Activated T-cell treated with anti-CD3 and anti-CD28 coated beads for 1 hour (primary cell): ENCODE measurements at places on chromosomes 7 and 10.

GRCh38 chr7:48244864-48245271 lies 73.6 kb downstream of the ABCA13 start:
- DNase-seq = no peak

DNA sequence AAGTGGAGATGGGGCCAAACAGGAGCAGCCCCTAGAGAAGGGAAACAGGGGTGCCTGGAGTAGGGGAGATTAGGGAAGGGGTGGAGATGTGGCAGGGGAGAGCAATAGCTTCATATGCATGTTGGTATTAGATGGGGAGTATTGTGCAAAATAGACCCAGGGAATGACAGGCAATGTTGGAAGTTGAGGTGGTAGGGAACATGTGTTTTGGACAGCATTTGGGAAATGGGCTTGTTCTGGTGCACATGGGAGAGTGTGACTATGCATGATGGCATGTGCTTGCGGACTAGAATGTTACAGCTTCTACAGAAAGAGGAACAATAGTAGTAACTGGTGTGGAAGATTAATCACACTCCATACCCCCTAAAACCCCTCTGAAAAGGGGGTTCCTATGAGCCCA lies 10.4 kb downstream of the PAX2 start:
- DNase-seq = no peak

DNA sequence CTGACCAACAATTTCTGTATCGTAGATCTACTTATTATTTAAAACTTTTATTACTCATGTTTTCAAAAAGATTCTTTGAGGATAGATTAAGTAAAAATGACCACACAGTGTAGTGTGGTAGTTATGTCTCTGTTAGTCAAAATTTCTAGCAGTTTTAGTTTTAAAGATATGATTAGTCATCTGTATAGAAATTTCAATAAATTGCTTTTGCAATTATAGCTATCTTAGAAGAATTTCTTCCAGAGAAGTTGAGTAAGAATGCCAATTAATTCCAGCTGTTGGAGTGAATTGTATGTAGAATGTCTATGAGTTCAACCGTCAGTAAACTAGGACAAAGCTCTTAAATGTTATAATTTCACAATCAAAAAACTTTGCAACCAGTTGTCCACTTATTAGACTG lies 229.7 kb downstream of the CDK14 start:
- no peak for DNase-seq

- DNase-seq = no peak
Observed at GRCh38 chr7:36961693-36962092, 237.4 kb upstream of the AOAH start.

- DNase-seq = no peak
Observed at GRCh38 chr10:93346694-93347093, 135.4 kb downstream of the MYOF start.

DNA sequence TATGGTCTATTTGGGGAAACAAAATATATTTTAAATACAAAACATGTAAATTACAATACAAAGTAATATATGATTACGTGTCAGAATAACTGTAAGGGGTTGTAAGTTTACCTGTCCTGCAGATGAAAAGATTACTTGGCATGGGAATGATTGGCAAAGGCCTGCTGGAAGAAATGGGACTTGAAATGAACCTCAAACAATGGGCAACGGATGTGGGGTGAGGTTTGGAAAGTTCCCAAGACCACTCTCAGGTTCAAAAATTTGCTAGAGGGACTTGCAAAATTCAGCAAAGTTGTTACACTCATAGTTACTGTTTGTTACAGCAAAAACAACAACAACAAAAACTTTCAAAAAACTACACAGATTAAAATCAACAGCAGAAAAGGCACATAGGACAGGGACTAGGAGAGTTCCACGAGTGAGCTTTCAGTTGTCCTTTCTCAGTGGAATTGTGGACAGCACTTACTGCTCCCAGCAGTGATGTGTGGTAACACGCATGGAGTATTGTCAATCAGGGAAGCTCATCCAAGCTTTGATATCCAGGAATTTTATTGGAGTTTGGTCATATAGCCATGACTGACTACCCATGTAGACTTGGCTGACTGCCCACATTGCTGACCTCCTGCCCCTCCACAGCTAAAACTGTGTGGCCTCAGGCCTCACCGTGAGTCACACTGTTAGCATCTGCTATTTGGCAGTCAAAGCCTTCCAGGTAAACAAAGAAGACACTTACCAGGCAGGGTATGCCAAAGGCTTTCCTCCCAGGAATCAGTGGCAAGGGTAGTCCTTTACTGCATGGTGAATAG lies 43.8 kb downstream of the EXOC6 start:
- no peak for DNase-seq

DNA sequence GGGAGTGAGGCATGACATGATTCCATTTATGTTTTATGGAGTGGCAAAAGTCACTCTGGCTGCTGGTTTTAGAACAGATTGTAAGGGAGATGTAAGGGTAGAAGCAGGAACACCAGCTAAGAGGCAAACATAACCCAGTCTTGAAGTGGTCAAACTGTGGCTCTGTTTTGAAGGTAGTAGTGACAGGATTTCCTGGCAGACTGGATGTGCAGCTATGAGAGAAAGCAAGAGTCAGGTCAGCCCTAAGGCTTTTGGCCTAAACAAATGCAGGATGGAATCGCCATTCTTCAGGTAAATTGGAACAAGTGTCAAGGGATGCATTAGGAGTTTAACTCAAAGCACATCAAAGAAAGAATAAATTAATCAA lies 175.3 kb upstream of the AGR3 start:
- no peak for DNase-seq

DNA sequence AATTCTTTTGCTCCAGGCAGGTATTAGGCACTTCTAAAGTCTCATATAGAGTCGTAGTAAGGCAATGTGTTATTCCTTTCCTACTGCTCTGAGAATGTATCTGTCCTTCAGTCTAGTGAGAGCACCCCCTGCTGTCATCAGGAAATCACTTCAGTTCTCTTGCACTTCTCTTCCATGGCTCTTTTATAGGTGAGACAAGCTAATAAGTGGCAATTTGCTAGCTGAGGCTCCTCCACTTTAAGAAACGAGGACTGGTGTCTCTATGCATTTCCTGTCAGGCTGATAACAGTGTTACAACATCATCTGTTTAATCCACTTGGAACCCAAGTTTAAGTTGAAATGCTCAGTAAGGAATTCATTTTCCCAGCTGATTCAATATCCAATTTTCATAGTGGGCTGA lies 350.6 kb downstream of the TFEC start:
- DNase-seq = no peak

DNA sequence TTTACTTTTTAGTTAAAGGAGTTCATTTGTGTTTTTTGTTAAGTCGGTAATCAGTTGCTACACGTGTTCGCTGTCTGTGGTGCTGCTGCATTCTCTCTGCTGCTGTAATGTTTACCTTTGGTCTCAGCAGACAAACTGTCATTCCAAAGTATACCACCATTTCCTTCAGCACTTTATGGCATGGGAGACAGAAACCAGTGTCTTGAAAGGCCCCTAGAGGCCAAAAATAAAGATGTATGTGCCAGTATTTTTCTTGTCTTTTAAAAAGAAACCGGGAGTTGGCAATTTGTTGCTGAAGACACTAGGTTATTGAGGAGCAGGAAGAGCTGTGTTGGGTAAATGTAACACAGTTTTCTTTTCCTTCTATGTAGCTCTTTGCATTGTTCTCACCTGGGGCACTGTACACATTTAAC lies 24.1 kb downstream of the ZNF92 start:
- DNase-seq = no peak

DNA sequence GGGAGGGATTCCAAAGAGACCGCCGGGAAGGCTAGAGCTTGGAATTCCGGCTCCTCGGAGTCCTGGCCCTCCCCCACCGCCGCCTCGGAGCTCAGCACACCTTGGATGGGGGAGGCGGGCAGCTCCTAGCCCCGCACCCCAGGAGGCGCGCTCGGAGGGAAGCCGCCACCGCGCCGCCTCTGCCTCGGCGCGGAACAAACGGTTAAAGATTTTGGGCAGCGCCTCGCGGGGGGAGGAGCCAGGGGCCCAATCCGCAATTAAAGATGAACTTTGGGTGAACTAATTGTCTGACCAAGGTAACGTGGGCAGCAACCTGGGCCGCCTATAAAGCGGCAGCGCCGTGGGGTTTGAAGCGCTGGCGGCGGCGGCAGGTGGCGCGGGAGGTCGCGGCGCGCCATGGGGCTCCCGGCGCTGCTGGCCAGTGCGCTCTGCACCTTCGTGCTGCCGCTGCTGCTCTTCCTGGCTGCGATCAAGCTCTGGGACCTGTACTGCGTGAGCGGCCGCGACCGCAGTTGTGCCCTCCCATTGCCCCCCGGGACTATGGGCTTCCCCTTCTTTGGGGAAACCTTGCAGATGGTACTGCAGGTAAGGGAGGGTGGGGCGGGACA lies at the start of gene CYP26A1:
CYP26A1 (plus strand) TSS at position 355 of the 608 bp plus-strand sequence; CDS start at position 397, 42 bp downstream.
- DNase-seq = no peak

GRCh38 chr10:52563360-52563759 lies 209.2 kb downstream of the MBL2 start:
- no peak for DNase-seq

- DNase-seq = no peak
Observed at GRCh38 chr10:22652988-22653481, 61.3 kb downstream of the PIP4K2A start.

DNA sequence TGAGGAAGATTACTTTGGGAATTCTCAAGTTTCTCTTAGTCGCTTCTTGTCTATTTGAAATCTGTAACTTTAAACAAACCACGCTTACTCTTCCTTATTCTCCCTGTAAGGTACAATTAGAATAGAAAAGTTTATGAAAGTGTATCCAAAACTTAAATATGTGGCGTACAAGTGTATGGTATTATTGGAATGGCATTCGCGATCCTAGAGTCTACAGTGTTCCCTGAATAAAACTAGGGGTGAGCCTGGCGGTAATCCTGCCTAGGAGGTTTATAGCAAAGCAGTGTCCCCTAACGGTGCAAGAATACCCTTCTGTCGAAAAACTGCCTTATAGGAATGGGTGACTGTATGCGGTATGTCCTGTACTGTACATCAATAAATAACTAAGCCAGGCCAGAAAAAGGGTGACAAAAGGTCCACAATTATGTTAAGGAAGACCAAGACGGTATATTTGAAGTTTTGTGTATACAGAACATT lies 1.2 kb downstream of the TASOR2 start:
- DNase-seq = no peak

DNA sequence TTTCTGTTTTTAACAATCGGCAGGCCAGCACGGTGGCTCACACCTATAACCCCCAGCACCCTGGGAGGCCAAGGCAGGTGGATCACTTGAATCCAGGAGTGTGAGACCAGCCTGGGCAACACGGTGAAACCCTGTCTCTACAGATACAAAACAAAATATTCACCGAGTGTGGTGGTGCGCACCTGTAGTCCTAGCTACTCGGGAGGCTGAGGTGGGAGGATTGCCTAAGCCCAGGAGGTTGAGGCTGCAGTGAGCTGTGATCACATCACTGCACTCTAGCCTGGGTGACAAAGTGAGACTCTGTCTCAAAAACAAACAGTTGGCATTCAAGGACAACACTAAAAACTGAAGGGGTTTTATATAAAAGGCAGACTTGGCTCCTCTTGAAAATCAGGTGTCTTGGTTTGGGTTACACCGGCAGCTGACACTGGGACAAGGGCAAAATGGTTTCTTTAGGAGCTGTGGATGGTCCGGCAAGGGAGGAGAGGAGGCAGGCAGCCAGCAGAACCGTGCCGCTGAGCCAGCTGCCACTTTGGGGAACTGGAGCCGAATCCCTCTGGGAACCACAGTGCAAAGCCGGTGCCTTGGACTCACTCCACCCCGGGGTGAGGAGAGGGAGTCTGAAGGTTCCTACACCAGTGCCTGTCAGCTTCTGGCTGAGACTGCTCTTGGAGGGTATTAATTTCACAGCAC lies 52.6 kb downstream of the CHST3 start:
- DNase-seq = no peak

GRCh38 chr7:90709501-90710465 lies 113.7 kb downstream of the CDK14 start:
- DNase-seq = no peak

GRCh38 chr7:5420067-5420880 lies 3.4 kb downstream of the TNRC18 start:
- DNase-seq = no peak

DNA sequence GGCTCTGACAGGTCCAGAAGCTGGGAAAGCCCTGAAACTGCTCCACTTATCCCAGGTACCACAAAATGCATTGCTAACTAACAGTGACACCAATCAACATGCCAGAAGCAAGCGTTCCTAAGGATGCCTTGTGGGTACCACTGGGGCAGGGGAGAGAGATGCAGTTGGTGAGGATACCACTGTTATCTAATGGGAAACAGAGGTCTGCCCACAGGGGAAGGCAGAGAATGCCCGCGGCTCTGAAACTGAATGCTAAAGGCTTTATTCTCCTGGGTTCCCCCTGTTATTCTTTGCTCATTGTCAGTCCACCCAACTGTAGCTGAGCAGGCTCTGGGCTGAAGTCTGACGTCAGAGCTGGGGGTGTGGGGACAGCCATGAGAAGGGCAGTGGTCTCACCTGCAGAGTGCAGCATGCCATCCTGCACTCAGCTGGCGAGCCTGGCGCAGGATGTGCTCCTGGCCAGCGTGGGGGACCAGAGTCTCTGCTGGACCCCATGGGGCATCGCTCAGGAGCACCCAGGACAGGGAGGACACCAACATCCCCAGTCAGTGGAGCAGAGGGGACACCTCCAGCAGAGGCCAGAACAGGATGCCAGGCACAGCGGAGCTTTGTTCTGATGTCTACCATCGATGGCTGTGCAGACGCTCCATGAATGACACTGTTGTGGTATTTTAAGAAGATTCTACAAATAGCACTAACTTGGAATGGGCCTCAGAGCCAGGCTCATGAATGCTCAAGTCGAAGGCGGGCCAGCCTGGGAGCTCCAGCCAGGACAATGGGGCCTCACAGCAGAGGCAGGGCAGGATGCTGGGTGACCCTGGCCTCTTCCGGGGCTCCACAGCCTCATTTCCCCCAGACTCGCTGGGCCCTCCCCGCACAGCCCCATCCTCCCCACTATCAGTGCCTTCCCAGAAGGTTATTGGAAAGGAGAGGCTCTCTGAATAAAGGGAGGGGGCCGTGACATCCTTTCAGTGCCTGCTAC lies 95.8 kb downstream of the ARHGAP22 start:
- DNase-seq = no peak

GRCh38 chr10:126041117-126041516 lies 144.8 kb downstream of the FANK1 start:
- no peak for DNase-seq

DNA sequence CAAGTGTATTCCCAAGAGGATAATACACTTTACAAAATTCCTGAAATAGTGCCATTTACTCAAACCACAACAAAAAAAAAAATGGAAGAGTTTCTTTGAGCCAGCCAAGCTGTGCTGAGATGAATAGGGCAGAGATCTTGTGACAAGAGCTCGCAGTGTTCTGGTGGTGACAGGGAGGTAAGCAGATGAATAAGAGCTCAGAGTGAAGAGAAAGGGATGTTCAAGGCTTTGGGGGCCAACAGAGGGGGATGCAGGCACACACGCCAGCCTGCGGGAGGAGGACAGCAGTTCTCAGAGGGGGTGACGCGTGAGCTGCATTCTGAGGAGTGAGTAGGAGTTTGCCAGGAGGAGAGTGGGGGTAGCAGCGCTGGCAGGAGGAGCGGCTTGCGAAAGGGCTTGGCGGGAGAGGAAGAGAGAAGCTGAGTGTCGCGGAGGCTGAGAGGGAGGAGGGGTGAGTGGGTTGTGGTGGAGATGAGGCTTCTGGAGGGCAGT lies 194.4 kb upstream of the IMMP2L start:
- DNase-seq = no peak

GRCh38 chr10:63547628-63548360 lies 26.6 kb downstream of the REEP3 start:
- DNase-seq = no peak

- DNase-seq = no peak
Observed at GRCh38 chr10:85643845-85644525, 722.6 kb downstream of the GRID1 start.
